ENCODE measurements at places on chromosomes 2 and 18.

DNA sequence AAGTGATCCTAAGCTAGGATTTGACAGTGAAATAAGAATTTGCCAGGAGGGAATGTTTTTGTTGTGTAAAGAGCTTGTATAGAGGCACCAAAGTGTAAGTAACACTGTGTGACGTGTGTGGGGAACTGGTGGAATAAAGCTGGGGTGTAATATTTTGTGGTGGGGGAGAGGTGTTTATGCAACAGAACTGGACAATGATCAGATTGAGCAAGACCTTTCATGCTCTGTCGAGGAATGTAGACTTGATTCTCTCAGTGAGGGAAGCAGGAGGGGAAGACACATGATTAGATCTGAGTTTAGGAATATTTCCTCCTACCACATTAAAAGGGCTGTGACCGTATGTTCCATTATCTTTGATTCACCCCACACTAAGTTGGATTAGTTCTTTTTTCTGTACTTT, 43.6 kb downstream of the EFEMP1 start:
- DNase-seq, result no peak

DNA sequence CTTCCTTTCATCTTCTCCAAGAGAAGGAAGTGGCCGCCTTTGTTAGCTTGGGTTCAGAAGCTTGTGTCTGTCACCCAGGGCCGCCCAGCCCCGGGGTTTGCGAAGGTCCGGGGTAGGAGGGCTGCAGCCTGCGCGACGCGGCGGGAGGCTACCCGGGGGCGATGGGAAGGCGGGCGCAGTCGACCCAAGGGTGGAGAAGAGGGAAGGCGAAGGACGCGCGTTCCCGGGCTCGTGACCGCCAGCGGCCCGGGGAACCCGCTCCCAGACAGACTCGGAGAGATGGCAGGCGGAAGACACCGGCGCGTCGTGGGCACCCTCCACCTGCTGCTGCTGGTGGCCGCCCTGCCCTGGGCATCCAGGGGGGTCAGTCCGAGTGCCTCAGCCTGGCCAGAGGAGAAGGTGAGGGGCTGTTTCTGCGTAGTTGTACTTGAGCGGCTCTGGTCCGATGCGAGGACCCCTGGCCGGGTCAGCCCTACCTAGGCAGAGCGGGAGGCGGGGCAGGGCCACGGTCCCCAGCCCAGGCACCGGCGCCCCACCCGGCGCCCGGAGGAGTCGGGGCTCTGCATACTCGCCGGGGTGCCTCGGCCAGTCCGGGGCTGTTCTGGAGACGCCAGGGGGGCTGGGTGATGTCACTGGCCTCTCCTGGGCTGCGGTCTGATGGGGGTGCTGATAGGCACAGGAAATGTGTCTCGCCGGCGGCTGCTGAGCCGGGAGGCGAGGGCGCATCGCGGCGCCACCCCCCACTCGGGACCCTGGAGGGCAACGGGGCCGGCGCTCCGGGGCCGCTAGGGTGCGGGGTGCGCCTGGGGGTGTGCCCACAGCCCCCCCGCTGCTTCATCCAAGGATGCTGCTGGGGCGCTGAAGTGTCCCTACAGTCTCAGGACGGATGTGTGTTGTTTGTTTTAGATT, at the start of gene QPCT:
TSS of gene QPCT (plus strand) at position 178 of the 909 bp plus-strand sequence. CDS start at position 280, 102 bp downstream.
- peak; percentile 81 for DNase-seq

GRCh38 chr2:235497096-235497495, 3.3 kb downstream of the AGAP1 start:
- DNase-seq, result no peak

- no peak for DNase-seq
Observed at GRCh38 chr2:66173645-66174044, 261.3 kb upstream of the MEIS1 start.

GRCh38 chr2:199982126-199982843, 26.9 kb downstream of the MAIP1 start:
- DNase-seq, result no peak

DNA sequence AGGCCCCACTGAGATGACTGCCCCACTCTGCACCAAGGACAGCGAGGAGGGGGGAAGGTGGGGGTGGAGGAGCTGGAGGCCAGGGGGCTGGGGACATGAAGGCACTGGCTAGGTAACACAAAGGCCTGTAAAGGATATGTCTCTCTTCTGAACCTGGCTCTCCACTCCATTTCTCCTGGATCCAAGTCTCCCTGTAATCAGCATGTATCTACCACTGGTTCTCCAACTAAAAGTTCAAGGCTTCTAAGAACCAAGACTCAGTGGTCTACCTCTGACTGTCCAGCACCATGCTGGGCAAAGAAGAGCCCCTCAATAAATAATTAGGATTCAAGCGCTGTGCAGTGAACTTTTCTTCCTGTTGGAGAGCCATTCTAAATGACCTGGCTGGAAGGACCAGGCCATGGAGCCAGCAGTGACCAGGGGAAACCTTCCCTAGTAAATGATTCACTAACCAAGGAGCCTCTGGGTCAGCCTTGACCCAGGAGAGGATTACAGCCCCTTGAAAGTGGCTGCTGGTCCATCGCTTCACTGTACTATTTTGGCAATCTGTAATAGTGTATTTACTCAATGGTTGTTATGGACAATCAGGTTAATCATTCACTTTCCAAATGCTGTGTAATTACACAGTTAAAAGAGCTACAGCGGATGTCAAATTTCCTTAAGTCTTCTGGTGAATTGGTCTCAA, 73.2 kb downstream of the BCL11A start:
- DNase-seq, result no peak

GRCh38 chr2:19695706-19696105, 206.1 kb downstream of the TTC32 start:
- no peak for DNase-seq

DNA sequence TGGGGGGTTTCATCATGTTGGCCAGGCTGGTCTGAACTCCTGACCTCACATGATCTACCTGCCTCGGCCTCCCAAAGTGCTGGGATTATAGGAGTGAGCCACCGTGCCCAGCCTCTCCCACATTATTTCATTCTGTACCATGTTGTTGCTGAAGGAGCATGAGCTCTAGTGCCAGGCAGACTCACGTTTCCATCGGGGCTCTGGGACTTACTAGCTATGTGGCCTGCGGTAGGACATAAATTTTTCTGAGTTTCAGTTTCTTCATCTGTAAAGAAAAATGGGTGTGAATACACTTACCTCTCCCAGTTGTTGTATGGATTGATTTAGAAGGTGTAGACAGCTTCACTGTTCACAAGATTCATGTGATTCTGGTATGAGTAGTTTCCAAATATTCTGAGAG, 30.8 kb upstream of the CCL20 start:
- no peak for DNase-seq

DNA sequence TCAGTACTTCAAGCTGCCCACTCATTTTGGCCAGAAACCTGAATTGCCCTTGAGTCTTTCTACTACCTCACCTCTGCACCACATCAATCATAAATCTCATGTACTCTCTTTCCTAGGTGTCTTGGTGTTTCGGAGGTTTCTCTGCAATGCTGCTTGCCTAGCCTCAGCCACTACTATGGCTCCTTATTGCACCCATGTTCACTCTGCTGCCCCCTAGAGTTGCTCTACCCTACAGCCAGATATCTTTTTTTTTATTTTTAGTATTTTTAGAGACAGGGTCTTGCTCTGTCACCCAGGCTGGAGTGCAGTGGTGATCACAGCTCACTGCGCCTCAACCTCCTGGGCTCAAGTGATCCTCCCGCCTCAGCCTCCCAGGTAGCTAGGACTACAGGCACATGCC, 413.0 kb downstream of the PTPRM start:
- peak; percentile 57 for DNase-seq

- DNase-seq, result no peak
Observed at GRCh38 chr2:169670215-169670651, 24.0 kb downstream of the CFAP210 start.

- DNase-seq, result no peak
Observed at GRCh38 chr2:203209538-203209937, 29.3 kb upstream of the CYP20A1 start.

DNA sequence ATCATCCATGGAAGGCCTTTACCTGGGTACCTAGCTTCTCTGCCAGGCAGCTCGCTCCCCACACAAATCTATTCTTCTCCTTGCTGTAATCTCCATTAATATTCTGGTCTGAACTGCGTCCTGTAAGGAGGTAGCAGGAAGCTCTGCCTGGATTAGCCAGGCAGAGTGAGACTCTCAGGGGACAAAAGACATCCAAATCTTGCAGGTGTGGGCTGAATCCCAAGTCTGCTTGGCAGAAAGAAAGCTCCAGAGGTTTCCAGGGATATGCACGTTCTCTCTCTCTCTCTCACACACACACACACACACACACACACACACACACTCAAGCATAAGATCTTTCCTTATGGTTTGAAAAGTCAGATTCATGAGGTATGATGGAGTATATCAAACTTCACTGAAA, 66.5 kb downstream of the THNSL2 start:
- DNase-seq, result no peak

DNA sequence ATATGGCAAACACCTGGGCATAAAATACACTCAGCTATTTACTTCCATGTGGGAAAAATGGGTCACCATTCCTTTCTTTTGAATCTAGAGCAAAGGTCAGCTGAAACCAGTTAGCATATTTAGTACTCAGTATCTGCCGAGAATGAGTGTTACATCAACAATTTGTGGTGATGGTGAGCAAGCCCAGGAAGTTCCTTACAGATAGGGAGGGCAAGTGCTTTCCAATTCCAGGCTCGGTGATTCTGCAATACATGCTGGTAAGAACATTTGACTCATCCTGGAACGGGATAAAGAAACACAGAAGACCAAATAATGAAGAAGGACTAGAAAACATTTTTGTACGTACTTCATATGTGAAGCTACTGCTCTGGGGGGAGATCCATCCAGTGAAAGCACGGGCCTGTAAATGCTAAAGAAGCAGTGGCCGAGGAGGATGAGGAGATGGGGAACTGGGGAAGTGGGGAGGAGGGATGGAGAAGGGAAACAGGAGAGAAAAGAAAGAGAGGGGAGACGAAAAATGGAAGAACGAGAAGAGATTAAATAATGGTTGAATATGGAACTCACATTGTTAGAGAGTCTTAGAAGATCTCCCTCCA, 251.9 kb downstream of the TTC32 start:
- DNase-seq, result no peak

DNA sequence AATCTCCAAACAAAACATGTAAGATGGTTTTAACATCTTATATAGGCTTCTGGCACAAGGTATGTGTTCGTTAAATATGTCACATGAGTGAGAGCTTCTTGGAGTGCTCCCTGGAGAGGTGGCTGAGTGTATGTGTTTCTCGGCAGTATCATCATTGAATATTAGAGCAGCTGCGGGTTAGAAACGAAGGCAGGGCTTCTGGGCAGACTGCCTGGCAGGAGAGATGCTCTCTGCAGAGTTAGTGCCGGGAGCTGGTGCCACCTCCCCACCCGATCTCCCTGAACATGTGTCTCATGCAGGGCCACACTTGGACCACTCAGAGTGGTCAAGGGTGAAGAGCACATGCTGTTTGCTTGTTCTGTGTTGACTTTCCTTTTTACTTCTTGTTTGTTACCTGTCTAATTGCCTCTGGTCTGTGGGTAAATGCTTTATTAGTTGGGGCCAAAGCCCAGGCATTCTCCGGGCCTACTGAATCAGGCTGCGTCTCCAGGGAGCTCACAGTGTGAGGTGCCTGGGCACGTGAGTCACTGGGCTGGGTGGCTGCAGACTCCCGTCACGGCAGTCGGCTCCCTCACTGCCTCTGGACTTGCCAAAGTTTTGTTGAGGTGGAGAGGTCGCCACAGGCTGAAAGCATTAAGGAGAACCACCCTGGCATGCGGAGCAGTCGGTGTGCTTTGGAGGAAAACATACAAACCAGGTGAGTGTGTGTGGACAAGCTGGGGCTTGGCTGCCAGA, 246.6 kb downstream of the FHOD3 start:
- DNase-seq, result no peak

- peak; percentile 64 for DNase-seq
Observed at GRCh38 chr18:34322365-34323289, 97.9 kb upstream of the NOL4 start.

DNA sequence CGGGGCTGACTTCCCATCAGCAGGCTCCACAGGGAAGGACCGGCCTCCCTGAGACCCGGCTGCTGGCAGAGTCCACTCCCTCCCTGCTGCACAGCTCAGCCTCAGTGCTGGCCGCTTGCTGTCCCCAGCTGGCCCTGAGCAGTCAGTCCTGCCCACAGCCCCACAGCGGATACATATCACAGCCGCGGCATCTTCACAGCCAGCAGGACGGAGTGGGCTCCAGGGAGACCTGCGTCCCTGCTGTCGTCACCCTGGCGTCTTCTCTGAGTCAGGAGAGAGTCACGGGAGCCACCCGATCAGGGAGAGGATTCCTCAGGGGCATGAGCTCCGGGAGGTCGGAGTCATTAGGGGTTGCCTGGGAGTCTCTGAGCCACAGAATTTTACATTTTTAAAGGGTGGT, 13.1 kb upstream of the SNTG2 start:
- DNase-seq, result peak; percentile 22

Measured in SK-MEL-5 (cell line).